Activated CD4-positive, alpha-beta T cell treated with anti-CD3 and anti-CD28 coated beads for 1 hour (primary cell): ENCODE measurements at places on chromosomes 11 and 22.
A peak's percentile ranks its signal among the peaks of the same experiment; 100 is the strongest.

- DNase-seq, result no peak
Measured at GRCh38 chr22:11613898-11614755, 3913.9 kb upstream of the OR11H1 start.

- peak; percentile 72 for DNase-seq
Measured at GRCh38 chr11:133945087-133945974, 11.4 kb downstream of the IGSF9B start.

- DNase-seq, result no peak
Measured at GRCh38 chr22:22812031-22812905, 75.3 kb upstream of the IGLL5 start.

DNA sequence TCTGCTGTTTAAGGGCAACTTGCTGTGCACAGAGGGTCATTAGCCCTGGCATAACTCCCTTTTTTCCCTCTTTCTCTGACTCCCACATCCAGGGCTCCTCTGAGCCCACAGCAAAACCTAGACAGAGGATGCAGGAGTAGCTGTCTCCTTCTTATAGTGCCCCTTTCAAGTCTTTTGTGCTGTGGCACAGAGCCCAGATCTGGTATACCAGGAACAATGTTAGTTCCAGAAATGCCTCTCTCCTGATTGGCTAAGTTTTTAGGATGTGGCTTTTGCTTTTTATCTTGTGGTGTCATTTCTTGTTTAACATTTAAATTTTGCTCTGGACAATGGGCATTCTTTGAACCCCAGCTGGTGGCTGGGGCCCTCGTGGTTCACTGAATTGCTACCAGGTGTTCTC lies 25.6 kb upstream of the RRM1 start:
- DNase-seq, result no peak

- DNase-seq, result no peak
Measured at GRCh38 chr11:109426442-109427240, 4.7 kb downstream of the C11orf87 start.

- DNase-seq, result no peak
Measured at GRCh38 chr11:117983163-117983475, 3.1 kb upstream of the IL10RA start.

DNA sequence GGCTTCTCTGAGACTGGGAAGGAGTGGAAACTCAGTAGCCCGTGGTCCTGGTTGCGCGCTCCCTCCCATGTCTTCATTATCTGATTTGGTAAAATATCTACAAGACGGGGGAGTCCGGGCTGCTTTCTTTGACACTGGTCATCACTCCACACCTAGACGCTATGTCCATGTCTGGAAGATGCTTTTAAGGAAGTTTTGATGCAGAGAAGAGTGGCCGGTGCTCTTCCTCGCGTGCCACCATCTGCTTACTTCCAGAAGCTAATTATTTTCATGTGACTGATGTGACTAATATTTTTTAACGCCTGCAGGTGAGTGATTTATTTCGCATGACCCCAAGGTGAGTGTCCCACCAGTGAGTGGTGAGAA lies 339 bp upstream of the TRIM21 start:
- DNase-seq, result no peak

GRCh38 chr11:60706931-60707330 lies 7.5 kb downstream of the MS4A8 start:
- DNase-seq, result no peak
